Activated CD4-positive, alpha-beta T cell treated with anti-CD3 and anti-CD28 coated beads for 36 hours (primary cell): ENCODE measurements at places on chromosomes 5 and 9. TPM values are rescaled to one million over a fixed set of nuclear protein-coding genes. Genes with fewer than 3 reads are reported as not detected.

- H3K4me3 ChIP-seq: no peak overlapping the region
- DNase-seq: no peak
- H3K27ac ChIP-seq: no peak overlapping the region
- H3K27me3 ChIP-seq: peaks cover 59% of the 10 kb centered on the region
- peaks cover 15% of the 10 kb centered on the region for H3K4me1 ChIP-seq
- H3K36me3 ChIP-seq: no peaks in the 10 kb centered on the region
Measured at GRCh38 chr9:132125361-132125760, 36.5 kb upstream of the NTNG2 start.

Gene RICTOR
- total RNA-seq: 28.5 TPM

DNA sequence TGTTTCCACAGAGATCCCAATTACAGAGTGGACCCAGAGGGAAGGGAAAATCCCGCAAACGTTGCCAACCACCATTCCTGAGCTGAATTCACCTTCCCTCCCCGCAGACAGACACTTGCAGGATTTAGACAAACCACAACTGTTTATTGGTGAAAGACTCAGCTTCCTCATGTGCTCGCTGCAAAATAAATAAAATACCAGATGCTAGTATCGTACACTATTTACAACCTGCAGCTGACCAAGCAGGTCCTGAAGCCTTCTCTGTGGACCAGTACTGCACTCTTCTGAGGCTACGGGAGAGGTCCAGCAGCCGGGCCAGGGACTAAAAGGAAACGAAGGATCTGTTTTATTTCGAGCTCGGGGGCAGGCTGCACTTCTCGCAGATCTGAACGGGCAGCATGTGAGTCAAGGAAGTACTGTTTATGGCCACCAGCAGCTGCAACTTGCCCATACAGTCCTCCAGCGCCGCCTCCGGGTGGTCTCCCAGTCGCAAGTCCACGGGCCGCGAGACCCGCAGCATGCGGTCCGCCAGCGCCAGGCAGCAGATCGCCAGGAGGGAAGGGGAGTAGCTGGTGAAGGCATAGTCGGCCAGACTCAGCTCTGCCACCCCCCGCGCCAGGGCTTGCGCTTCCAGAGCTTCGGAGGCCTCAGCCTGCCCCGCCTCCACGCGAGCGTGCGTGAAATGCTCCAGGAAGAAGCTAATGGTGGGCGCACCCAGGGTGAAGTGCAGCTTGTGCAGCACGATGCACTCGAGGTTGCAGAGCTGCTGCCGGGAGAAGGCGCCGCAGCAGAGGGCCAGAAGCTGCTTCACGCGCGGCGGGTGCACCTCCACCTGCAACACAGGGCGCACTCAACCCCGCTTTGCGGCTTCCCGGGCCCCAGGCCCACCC, 2.1 kb downstream of the CCNO start:
- peaks cover 39% of the 10 kb centered on the region for H3K4me1 ChIP-seq
- H3K4me3 ChIP-seq: peak overlapping the region; percentile 73
- no peaks in the 10 kb centered on the region for H3K36me3 ChIP-seq

Gene TRIM36
- total RNA-seq: 0.11 TPM

Gene SMC5
- total RNA-seq: 39.0 TPM

Gene DIRAS2
- total RNA-seq: not detected

DNA sequence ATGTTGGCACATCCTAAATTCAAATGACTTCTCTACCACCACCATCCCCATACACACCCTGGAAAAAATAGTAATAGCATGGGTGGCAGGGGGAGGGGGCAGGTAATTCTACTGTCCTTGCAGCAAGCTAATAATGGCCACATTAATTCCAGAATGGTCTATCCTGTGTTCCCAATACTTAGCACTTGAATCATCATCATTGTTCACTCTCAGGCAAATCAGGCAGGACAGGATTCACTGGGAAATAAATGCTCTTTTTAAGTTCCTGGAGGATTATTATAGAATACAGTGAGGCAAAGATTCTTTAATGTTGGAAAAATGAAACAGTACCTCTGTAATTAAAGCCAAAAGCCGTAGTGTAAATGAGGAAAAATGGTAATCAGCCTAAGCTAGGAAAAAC, 254.5 kb downstream of the ARRDC3 start:
- no peak overlapping the region for H3K27ac ChIP-seq
- no peaks in the 10 kb centered on the region for H3K4me1 ChIP-seq
- DNase-seq: no peak
- H3K36me3 ChIP-seq: no peaks in the 10 kb centered on the region
